ENCODE measurements at places on chromosomes 4 and X.
A peak's percentile ranks its signal among the peaks of the same experiment; 100 is the strongest.

GRCh38 chr4:144666539-144667175 is 20.7 kb downstream of the HHIP start:
- no peaks in the 10 kb centered on the region for H3K4me1 ChIP-seq
- H3K27me3 ChIP-seq: no peaks in the 10 kb centered on the region
- no peak overlapping the region for H3K27ac ChIP-seq
- no peaks in the 10 kb centered on the region for H3K36me3 ChIP-seq

GRCh38 chr4:184386271-184386781 is 88.0 kb downstream of the IRF2 start:
- peak; percentile 53 for DNase-seq
- H3K27ac ChIP-seq: peak overlapping the region; percentile 89
- no peaks in the 10 kb centered on the region for H3K27me3 ChIP-seq
- H3K36me3 ChIP-seq: no peaks in the 10 kb centered on the region
- H3K4me3 ChIP-seq: no peak overlapping the region

GRCh38 chrX:72101597-72102037 is 30.1 kb downstream of the RTL5 start:
- no peaks in the 10 kb centered on the region for H3K36me3 ChIP-seq
- no peaks in the 10 kb centered on the region for H3K4me1 ChIP-seq
- no peak overlapping the region for H3K4me3 ChIP-seq
- no peak for DNase-seq
- H3K27ac ChIP-seq: no peak overlapping the region

- H3K4me3 ChIP-seq: no peak overlapping the region
- H3K27ac ChIP-seq: no peak overlapping the region
- no peaks in the 10 kb centered on the region for H3K36me3 ChIP-seq
- no peak for DNase-seq
- no peaks in the 10 kb centered on the region for H3K27me3 ChIP-seq
Measured at GRCh38 chr4:145130788-145131399, 32.8 kb downstream of the ABCE1 start.

GRCh38 chrX:44899946-44900345 is 27.0 kb downstream of the KDM6A start:
- H3K4me1 ChIP-seq: peaks cover 42% of the 10 kb centered on the region
- no peak overlapping the region for H3K4me3 ChIP-seq
- no peak for DNase-seq
- H3K27me3 ChIP-seq: no peaks in the 10 kb centered on the region

GRCh38 chr4:13347517-13348125 is 136.5 kb downstream of the RAB28 start:
- no peaks in the 10 kb centered on the region for H3K4me1 ChIP-seq
- no peak overlapping the region for H3K27ac ChIP-seq
- DNase-seq: no peak
- no peak overlapping the region for H3K4me3 ChIP-seq
- H3K27me3 ChIP-seq: no peaks in the 10 kb centered on the region

DNA sequence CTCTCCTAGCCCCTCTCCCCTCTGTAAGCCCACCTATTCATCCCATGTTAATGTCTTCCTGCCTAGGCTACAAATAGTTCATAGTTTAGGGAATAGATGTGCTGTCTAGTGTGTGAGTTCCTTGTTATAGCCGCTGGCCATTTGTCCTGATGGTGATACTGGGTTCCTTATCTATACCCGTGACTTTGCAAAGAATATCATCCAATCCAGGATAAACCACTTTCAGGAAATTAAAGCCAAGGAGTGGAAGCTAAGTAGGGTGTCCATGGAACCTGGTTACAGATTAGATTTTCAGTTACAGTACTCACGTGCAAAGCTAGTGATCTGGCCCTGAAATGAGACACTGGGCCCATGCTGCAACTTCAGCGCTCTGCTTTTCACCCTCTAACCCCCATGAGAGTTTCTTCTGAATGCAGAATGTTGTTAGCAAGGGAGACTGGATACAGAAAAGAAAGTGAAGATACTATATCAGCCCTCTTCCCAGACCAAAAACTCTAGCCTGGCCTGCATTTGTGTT is 111.4 kb downstream of the TMEM164 start:
- H3K36me3 ChIP-seq: no peaks in the 10 kb centered on the region
- H3K4me1 ChIP-seq: no peaks in the 10 kb centered on the region
- no peak for DNase-seq
- H3K4me3 ChIP-seq: no peak overlapping the region
- no peak overlapping the region for H3K27ac ChIP-seq

GRCh38 chr4:25767877-25768725 is 94.7 kb downstream of the SEL1L3 start:
- H3K27ac ChIP-seq: no peak overlapping the region
- H3K36me3 ChIP-seq: no peaks in the 10 kb centered on the region
- no peak overlapping the region for H3K4me3 ChIP-seq
- no peaks in the 10 kb centered on the region for H3K4me1 ChIP-seq
- peak; percentile 21 for DNase-seq

DNA sequence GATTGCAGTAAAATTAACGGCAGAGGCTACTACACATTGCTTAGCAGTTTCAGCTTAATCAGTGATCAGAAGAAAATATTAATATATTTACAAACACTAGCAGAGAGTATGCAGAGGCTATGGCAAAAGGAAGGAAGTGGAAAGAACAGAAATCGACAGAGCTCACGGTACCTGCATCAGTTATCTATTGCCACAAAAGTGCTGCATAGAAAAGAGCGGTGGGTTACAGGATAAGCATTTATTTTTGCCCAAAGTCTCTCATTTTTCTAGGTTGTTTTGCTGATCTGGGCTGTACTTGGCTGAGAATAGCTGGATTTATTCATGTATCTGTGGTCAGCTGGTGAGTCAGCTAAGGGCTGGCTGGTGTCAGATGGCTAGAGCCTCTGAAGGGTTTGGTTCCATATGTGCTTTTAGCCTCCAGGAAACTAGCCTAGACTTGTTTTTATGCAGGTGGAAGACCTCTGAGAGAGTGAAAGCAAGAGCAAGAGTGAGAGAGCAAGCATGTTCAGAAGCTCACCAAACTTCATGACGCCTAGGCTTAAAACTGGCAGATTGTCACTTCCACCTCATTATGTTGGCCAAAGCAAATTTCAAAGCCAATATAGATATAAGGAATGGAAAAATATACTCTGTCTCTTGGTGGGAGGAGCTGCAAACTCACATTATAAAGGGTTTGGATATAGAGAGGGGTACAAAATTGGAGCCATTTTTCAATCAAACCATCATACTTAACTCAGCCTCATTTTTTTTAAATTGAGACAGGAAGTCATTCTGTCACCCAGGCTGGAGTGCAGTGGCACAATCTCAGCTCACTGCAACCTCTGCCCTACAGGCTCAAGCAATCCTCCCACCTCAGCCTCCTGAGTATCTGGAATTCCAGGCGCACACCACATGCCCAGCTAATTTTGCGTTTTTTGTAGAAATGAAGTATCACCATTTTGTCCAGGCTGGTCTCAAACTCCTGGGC is 153.2 kb upstream of the RPL34 start:
- H3K36me3 ChIP-seq: no peaks in the 10 kb centered on the region
- no peak overlapping the region for H3K27ac ChIP-seq
- no peaks in the 10 kb centered on the region for H3K4me1 ChIP-seq

GRCh38 chrX:23644744-23645143 is 22.5 kb upstream of the PRDX4 start:
- H3K4me1 ChIP-seq: no peaks in the 10 kb centered on the region
- H3K27me3 ChIP-seq: no peaks in the 10 kb centered on the region
- DNase-seq: no peak
- no peaks in the 10 kb centered on the region for H3K36me3 ChIP-seq
- H3K4me3 ChIP-seq: no peak overlapping the region

GRCh38 chr4:55080174-55080865 is 45.1 kb downstream of the KDR start:
- no peaks in the 10 kb centered on the region for H3K27me3 ChIP-seq
- no peaks in the 10 kb centered on the region for H3K36me3 ChIP-seq
- H3K4me3 ChIP-seq: no peak overlapping the region
- no peak for DNase-seq
- no peaks in the 10 kb centered on the region for H3K4me1 ChIP-seq

GRCh38 chr4:78829296-78829695 is 53.1 kb downstream of the BMP2K start:
- no peak for DNase-seq
- no peaks in the 10 kb centered on the region for H3K27me3 ChIP-seq
- H3K4me3 ChIP-seq: no peak overlapping the region
- no peaks in the 10 kb centered on the region for H3K36me3 ChIP-seq

- H3K27ac ChIP-seq: no peak overlapping the region
- DNase-seq: no peak
- no peaks in the 10 kb centered on the region for H3K27me3 ChIP-seq
Measured at GRCh38 chrX:119579414-119579813, 5.1 kb downstream of the UBE2A start.

DNA sequence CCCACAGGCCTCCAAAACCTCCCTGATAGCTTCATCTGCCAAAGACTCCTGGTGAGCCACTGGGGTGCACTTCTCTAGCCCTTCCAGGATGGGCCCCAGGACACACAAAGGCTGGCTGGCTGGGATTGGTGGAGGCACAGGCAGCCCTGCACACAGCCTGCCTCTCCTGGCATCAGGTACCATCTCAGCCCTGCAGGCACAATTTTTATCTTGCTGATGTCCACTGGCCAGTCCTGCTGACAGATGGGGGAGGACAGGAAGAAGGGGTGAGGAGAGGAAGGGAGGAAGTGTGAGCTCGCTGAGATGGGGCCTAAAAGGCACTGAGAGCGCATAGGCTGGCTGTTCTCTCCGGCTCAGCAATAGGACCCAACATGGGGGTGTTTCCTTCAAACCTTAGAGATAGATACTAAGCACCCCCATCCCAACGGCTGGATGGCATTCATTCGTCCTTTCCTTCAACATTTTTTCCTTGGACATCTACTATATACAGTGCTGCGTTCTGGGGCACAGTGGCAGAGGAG is 92.7 kb downstream of the PJA1 start:
- no peak for DNase-seq
- H3K4me1 ChIP-seq: no peaks in the 10 kb centered on the region
- no peaks in the 10 kb centered on the region for H3K27me3 ChIP-seq

GRCh38 chr4:170805352-170805751 is 715.6 kb upstream of the AADAT start:
- no peak overlapping the region for H3K27ac ChIP-seq
- no peaks in the 10 kb centered on the region for H3K4me1 ChIP-seq
- H3K36me3 ChIP-seq: no peaks in the 10 kb centered on the region
- no peak for DNase-seq
- H3K27me3 ChIP-seq: no peaks in the 10 kb centered on the region

DNA sequence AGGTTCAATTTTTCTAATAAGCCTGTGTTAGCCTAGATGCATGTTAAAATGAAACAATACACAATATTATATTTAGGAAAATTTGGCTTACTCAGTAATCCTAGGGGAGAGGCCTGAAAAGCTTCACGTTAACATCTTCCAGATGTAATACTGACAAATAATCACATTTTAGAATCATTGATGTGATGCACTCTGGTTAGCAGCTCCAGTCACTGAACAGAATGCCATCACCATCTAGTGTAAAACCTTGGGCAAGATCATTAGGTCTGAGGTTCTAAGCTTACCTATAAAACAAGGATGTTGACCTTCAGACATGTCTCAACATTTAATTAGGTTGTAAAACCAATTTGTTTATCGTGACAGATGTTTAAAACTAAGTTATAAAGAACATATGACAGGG is 1704.8 kb downstream of the STIM2 start:
- no peaks in the 10 kb centered on the region for H3K27me3 ChIP-seq
- DNase-seq: no peak
- H3K4me1 ChIP-seq: no peaks in the 10 kb centered on the region
- no peak overlapping the region for H3K4me3 ChIP-seq

- no peak overlapping the region for H3K27ac ChIP-seq
- H3K27me3 ChIP-seq: no peaks in the 10 kb centered on the region
- H3K36me3 ChIP-seq: no peaks in the 10 kb centered on the region
- DNase-seq: no peak
- H3K4me3 ChIP-seq: no peak overlapping the region
Measured at GRCh38 chr4:166996216-166996615, 238.1 kb downstream of the SPOCK3 start.

GRCh38 chr4:174531486-174531885 is 9.2 kb upstream of the HPGD start:
- H3K4me1 ChIP-seq: no peaks in the 10 kb centered on the region
- H3K27me3 ChIP-seq: no peaks in the 10 kb centered on the region
- DNase-seq: no peak
- H3K36me3 ChIP-seq: no peaks in the 10 kb centered on the region
- no peak overlapping the region for H3K27ac ChIP-seq
- H3K4me3 ChIP-seq: no peak overlapping the region

GRCh38 chr4:3710451-3711182 is 55.6 kb upstream of the ADRA2C start:
- peaks cover 10% of the 10 kb centered on the region for H3K27me3 ChIP-seq
- H3K36me3 ChIP-seq: no peaks in the 10 kb centered on the region
- DNase-seq: no peak

DNA sequence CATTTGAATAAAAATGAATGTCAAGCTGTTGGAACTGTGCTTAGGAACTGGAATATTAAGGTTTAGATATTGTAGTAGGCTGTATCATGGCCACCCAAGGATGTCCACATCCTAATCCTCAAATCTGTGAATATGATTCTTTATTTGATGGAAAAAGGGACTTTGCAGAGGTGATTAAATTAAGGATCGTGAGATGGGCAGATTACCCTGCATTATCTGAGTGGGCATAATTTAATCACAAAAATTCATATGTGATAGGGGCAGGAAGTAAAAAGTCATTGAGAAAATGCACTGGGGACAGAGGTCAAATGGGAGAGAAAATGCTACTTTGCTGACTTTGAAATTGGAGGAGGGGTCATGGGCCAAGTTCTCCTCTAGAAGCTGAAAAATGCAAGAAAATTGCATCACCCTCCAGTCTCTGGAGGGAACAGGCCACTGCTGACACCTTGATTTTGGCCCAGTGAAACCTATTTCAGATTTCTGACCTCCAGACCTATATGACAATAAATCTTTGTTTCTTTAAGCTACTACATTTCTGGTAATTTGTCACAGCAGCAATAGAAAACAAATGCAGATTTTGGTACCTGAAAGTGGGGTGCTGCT is 521.4 kb downstream of the PCDH7 start:
- no peaks in the 10 kb centered on the region for H3K4me1 ChIP-seq
- no peak for DNase-seq
- H3K27ac ChIP-seq: no peak overlapping the region
- no peaks in the 10 kb centered on the region for H3K36me3 ChIP-seq

DNA sequence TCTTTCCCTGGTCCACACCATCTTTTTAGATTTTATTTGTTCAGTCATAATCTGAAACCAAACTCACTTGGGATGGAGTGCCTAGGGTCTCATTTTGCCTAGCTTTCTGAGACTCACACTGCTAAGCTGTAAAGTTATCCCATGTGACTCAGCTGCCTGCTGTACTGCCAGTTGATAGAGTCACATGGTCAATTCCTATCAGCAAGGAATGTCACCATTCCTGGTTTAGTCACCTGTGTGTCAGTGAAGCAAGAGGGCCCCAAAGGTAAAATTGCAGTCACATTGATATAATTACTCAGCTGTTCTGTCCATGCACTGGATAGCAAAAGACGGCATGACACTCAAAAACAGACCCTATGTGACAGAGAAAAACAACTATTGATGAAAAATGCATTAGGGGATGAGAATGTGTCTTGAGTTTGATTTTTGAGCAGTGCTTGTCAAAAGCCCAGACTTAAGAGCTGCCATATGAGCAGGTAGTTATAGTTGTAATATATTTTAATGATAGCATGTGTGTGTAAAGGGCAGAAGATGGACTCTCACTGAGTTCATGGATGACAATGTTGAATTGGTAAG is 413.2 kb downstream of the PPARGC1A start:
- no peak overlapping the region for H3K4me3 ChIP-seq
- H3K4me1 ChIP-seq: no peaks in the 10 kb centered on the region
- no peaks in the 10 kb centered on the region for H3K36me3 ChIP-seq
